ENCODE measurements at places on chromosomes 4 and X.

DNA sequence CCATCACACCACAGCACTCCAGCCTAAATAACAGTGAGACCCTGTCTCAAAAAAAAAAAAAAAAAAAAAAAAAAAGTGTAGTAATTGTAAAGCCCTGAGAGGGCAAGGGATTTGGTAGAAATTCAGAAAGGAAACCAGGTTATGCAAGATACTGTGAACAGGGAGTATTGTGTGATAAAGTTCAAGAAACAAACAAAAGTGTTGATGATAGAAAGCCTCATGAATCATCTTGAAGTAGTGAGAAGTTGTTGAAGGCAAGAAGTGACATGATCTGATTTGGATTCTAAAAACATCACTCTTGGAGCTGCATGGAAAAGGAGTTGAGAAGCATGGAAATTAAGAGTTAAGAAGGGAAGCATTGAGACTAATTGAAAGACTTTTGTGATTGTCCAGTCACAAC lies 102.2 kb downstream of the RAP1GDS1 start:
- DNase-seq: no peak

DNA sequence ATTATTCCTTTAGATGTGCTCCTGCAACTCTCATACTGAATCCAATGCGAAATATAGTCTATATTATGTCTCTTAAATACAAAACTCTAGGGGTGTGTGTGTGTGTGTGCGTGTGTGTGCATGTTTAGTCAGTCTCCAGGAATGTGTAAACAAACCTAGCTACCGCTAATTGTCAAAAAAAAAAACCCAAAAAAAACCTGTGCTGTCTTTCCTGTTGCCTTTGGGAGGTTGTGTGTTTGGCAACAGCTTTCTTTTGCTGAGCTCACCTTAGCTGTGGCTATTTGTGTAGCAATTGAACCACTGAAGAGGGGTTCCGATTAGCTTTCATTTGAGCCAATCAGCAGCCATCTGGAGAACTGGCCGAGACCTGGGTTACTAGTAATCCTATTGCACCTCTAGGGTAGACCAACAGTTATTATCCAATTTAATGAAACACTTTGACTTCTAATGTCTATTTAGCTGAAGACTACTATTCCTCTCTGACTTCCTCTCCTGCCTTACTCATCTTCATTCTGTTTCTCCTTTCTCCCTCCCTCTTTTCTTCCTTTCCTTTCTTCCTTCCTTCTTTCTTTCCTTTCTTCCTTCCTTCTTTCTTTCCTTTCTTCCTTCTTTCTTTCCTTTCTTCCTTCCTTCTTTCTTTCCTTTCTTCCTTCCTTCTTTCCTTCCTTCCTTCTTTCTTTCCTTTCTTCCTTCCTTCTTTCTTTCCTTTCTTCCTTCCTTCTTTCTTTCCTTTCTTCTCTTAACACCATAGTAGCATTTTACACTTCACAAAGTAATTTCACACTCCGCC lies 471.1 kb downstream of the GBA3 start:
- DNase-seq: no peak

GRCh38 chr4:30720661-30721184 lies 554 bp downstream of the PCDH7 start:
- no peak for DNase-seq

- no peak for DNase-seq
Measured at GRCh38 chr4:19721587-19721986, 530.1 kb upstream of the SLIT2 start.

DNA sequence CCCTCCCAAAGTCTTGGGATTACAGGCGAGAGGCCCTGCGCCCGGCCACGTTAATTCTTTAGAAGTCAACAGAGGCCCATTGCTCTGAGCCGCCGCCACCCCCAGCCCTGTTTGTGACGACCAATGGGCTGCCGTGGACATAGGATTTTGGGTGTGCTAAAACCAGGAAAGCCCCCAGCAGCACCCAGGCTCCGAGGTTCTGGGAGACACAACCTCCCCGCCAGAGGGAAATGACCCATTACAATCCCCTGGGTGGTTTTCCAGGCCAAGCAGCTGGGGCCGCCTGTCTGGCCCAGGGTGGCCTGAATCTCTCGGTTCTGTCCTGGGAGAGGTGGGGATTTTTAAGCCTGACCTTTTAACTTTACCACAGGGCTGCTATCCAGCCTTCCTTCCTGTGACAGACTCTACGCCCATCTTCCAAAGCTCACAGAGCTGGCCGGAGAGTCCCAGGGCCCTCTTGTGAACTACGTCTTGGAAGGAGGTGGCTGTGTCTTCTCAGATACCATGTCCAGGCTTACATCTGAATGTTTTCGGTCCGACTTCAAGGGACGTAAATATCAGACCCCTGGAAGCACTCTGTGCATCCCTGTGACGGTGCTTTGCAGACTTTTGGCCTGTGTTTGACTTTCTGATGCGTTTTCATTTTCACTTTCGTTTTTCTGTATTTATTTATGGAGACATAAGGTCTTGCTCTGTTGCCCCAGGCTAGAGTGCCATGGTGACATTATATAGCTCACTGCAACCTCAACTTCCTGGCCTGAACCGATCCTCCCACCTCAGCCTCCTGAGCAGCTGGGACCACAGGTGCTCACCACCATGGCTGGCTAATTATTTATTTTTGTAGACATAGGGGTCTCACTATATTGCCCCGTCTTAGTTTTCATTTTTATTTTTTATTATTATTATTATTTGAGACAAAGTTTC lies 36.0 kb downstream of the P2RY8 start:
- DNase-seq: no peak

DNA sequence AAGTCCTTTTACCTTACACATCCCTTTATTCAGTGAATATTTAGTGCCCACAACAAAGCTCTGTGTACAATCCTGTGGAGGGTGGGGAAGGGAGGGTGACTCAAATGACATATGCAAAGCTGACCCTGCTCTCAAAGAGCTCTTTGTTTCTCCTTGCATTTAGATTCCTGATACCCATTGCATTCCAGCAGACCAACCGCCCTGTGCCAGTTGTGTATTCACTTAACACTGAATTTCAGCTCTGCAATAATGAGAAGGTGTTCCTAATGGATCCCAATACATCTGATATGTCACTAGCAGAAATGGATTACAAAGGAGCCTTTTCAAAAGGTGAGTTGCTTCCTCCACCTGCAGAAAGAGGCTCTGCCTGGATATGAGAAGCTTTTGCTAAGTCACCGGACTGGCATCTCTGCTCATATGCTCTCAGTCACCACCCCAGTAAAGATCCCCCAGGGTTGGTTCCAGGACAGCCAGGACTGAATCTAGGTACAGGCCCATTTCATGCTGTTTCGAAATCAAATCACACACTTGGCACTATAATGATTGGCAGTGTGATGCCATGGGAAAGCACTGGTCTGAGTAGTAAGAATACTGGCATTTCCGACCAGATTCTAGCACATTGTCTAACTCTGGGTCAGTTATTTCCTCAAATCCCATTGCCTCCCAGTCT lies 17.1 kb upstream of the ANXA3 start:
- no peak for DNase-seq

GRCh38 chrX:152913910-152914309 lies 16.0 kb downstream of the ZNF185 start:
- no peak for DNase-seq

DNA sequence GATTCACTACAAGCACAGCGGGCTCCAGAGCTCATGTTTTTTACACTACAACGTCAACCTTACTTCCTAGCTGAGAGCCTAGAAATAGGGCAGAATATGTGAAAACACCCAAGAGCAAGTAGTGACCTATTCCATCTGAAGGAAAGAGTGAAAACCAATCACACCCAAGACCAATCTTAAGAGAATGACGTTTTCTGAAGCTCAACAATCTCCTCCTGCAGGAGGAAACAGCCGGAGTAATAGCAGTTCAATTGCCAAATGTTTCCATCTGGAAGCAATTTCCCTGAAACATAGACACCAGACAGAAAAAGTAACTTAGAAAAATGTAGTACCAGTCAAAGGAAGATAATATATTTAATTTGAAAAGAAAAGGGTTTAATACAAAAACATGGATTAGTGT lies 142.4 kb downstream of the ANXA5 start:
- DNase-seq: no peak

- peak; percentile 33 for DNase-seq
Measured at GRCh38 chrX:152915541-152916241, 17.8 kb downstream of the ZNF185 start.

DNA sequence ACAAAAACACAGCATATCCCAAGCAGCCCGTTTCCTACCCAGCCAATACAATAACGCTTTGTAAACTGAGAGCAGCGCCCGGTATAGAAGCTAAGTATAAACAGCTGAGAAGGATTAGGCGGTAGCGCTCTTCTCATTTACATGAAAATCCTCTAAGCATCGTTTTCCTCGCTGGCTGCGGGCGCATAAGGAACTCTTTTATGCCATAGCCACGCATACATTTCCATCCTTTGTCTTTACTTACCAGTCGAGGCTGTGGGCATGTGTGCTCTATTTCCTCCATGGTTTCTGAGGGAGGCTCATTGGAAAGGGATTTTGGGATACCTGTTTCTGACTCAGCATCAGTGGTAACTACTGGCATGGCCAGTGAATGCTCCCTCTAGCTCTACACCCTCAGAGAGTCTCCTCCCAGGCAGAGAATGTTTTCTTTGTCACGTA lies 383 bp downstream of the PCYT1B start:
- DNase-seq: peak; percentile 19

GRCh38 chr4:33302321-33302720 lies 2582.2 kb downstream of the PCDH7 start:
- no peak for DNase-seq

All from thymus (tissue), 14 donors.